ENCODE measurements at places on chromosomes 3 and 15.

DNA sequence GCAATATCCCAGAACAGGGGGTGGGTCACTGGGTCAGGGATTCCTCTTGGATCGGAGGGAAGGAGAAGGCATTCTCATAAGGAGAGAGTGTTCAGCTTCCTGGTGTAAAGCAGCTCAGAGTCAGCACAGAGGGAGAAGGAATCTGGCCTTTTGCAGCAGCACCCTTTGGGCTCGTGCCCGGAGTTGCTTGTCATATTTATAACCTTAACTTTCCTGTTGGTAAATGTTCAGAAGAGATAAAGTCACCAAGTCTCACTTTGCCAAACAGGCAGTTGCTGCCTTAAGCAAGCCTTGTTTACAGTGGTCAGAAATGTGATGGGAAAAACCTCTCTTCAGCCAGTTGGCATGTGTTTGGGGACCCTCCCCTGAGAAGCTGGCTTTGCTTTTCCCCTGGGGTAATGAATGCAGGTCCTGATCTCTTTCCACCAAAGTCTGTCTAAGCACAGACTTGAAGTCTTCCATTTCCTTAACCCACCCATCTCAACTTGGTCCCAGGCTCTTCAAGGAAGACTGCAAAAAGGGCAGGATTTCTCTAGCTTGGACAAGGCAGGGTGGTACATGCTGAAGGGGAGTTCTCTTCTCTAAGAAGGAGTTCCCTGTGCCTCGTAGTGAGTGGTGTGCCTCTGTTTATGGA, 206.9 kb upstream of the BHLHE40 start:
- DNase-seq, result peak; percentile 4

GRCh38 chr3:66904831-66905493, 93.1 kb upstream of the KBTBD8 start:
- DNase-seq, result peak; percentile 44

GRCh38 chr3:54228806-54229205, 106.5 kb downstream of the CACNA2D3 start:
- no peak for DNase-seq

DNA sequence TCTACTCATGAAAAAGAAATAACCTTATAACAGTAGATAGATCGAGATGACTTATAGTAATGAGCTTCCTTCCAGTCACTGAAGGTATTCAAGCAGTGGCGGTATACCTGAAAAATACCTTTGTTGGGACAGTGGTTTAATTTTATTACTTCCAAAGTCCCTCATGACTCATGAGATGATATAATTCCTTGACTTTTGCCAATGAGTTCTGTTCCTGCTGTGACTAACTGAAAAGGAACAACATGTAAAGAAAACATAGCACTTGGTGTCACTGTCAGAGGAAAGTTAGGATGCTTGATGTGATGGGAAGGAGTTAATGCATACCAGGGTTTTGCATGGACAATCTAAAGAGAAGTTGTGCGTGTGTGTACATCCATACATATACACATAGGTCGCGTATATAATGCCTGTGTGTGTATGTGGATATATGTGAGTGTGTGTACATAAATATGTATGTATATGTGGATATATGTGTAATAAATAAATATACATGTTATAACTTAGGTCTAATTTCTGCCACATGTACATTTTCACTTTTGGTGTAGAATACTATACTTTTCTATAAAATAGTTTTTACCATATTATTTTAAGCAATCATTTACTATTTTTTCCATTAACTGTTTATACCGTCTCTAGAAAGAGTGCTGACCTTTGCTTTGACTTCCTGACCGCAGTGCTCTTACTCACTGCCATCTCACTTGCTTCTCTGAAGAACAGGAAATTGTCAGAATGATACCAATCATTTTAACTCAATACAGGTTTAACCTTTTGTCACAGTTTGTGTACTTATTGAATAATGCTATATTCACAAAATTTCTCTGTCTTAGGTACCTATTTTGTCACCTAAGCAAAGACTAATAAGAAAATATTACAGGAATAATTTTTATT, 12.6 kb upstream of the PAK2 start:
- peak; percentile 23 for DNase-seq

DNA sequence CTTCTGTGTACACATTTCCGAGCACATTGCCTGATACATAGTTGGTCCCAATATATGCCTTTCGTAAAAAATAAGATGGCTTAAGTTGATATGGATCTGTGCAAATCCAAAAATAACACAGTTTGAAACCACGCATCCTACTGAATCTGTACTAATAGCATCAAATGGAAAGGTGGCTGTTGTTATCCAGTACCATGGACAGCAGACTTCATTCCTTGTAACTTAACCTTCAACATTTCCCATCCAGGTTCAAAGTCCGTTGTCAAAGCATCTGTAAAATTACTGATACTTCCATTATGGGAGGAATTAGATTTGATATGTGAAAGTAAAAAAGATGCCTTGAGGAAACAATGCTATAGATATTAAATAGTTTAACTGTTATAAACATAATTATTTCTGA, 65.5 kb upstream of the C3orf49 start:
- peak; percentile 38 for DNase-seq

DNA sequence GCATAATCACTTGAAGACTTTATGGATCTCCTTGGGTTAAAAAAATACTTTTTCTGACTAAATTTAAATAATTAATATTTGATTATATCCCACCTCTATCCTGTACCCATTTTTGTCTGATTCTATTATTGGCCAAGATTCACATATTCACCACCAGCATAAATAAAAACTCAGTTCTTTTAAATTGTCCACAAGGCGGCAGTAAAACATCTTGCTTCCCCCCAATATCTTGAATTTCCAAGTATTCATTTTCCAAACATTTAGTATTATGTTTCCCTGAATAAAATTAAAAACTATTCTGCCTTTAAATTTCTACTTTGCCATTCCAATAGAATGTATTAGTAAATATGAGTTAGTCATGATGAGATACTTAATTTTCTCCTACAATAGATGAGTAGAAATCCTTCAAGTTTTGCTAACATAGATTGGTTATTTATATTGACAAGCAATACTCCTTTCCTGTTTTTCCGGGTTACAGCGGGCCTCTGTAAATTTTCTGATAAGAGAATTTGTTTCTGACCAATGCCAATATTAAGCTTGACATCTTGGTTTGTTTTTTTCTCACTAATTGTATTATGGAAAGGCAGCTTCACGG, 218.7 kb upstream of the MDFIC2 start:
- DNase-seq, result peak; percentile 51

- no peak for DNase-seq
Measured at GRCh38 chr15:42775416-42775815, 38.5 kb upstream of the CDAN1 start.

- DNase-seq, result no peak
Measured at GRCh38 chr3:87696124-87697013, 362.4 kb downstream of the CGGBP1 start.

DNA sequence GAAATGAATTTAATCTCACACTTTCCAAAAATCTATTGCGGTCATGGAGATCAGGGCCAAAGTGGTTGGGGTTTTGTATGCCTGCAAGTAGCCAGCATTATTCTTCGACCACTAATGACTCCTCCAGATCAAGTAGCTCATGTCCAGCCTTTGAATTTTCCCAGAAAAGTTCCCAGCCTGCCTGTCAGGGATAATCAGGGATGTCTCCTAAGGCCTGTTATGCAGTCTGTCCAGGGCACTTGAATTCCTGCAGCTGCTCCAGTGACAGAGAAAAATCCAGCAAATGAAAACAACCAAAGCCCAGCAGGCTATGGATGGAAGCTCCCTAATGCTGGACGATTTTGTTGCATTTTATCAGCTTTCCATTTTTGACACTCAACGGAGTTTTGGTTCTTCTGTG, 215.4 kb downstream of the ADAMTSL3 start:
- no peak for DNase-seq

- no peak for DNase-seq
Measured at GRCh38 chr3:53566461-53567145, 72.2 kb downstream of the CACNA1D start.

- no peak for DNase-seq
Measured at GRCh38 chr15:47669221-47669620, 48.1 kb upstream of the SEMA6D start.

DNA sequence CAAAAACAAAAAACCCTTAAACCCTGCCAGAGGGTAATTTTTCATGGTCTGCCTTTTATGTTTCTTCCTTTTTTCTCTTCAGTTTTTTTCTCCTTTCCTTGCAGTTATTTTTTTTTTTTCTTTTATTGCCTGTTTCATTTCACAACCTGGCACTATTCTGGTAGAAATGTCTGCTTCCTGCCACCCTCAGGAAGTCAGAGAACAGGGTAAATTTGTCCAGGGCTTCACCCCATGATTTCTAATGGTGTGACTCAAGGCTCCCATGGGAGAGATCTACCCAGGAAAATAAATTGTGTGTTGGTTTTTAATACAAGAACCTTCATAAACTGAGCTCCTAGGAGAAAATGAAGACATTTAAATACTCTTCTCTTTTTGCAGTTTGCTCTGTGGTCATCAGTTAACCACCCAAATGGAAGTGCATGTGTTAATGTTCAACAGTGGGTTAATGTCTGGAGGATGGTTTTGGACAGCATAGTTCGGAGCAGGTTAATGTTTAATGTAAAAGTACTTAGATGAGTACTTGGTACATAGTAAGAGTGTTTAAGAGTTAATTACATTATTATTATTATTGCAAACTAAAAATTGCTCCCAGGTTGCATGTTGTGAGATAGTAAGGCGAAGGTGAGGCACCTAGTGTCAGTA, 45.9 kb downstream of the CGNL1 start:
- peak; percentile 22 for DNase-seq

GRCh38 chr15:28915041-28915810, 29.5 kb downstream of the APBA2 start:
- DNase-seq, result no peak

GRCh38 chr15:84099181-84099580, 136.4 kb upstream of the GOLGA6L4 start:
- peak; percentile 32 for DNase-seq
